Suprapubic skin (tissue), 4 donors: ENCODE measurements at places on chromosomes 13 and 19. TPM values are rescaled to one million over a fixed set of nuclear protein-coding genes. Genes with fewer than 3 reads are reported as not detected.

Gene TNFSF13B
- 0.95 TPM for total RNA-seq

Gene MIR17HG
- total RNA-seq: 4.3 TPM

Gene KIRREL2
- not detected for total RNA-seq

Gene LILRB5
- 0.68 TPM for total RNA-seq

Gene CLEC17A
- not detected for total RNA-seq

Gene DMRTC2
- total RNA-seq: not detected

Gene ZNF69
- 5.0 TPM for total RNA-seq

Gene CCL25
- total RNA-seq: not detected

Gene ATG4D
- 67.3 TPM for total RNA-seq

Gene ZNF534
- total RNA-seq: not detected

Gene NLRP9
- not detected for total RNA-seq

Gene RUBCNL
- total RNA-seq: 0.57 TPM

Gene NPAS1
- 4.7 TPM for total RNA-seq

Gene OSCAR
- total RNA-seq: 1.2 TPM

Gene ZNF829
- total RNA-seq: 4.2 TPM

Gene KASH5
- total RNA-seq: not detected

Gene TINCR
- 255 TPM for total RNA-seq

Gene COL4A1
- 41.0 TPM for total RNA-seq

Gene CGB1
- not detected for total RNA-seq
